Naive thymus-derived CD4-positive, alpha-beta T cell (primary cell): ENCODE measurements at places on chromosomes 11 and 22. TPM values are rescaled to one million over a fixed set of nuclear protein-coding genes. Genes with fewer than 3 reads are reported as not detected.

- DNase-seq: no peak
These were observed 87.4 kb upstream of the LRRC55 start for GRCh38 chr11:57094181-57094935.

DNA sequence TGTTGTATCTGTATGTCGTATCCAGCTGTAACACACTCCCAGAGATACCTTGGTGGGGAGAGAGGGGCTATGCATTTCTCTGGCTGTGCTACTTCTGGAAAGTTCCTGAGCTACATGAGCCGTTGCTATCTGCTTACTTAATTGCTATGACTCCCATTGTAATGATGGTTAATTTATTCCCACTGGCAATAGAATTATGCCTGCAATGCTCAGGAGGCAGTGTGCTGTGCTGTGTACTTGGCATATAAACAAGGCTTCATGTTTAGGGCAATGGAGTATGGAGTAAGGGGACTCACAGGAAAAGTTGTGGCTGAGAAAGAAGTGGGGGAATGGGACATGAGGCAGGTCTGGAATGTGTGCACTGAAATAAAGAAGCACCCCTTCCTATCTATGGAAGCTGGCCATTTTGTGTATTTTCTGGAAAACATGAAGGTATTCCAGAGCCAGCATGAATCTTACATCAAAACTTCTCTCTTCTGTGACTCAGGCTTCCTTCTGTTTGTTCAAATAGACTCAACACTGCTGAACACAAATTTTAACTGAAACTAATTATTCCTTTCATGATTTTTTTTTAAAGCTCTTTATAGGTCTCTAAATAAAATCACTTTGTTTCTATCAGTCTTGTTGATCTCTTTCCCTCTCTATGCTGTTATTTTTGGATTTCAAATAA, 40.6 kb downstream of the CD44 start:
- DNase-seq: no peak

- DNase-seq: no peak
These were observed 32.1 kb downstream of the ARFGAP2 start for GRCh38 chr11:47144541-47144940.

The RAC2 gene
- total RNA-seq: 292 TPM

DNA sequence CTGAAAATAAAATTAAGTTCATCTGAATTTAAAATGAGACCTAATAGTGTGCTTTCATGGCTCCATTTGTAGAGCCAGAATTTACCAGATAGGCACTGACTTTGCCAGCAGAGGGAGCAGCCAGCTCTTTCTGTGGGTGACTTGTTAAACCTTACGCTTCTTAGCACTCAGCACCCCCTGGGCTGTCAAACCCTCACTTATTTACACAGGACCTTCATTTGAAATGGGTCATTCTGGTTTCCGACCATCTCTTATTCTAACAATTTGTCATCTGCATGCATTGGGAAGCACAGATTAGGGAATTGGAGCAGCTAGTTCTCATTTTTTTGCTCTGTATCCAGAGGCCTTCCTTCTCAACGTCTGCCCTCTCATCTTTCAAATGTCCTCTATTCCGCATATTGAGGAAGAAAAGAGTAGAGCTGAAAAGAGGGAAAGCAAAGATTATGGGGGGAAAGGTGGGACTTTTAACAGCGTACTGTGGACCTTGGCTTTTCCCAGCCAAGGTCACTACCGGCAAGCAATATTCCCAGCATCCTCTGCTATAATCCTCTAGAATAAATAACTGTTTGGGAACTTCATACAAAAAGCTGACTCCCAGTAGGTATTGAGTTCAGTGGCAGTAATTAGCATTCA, 3.1 kb downstream of the ASRGL1 start:
- DNase-seq: peak; percentile 47

The PAMR1 gene
- not detected for total RNA-seq

DNA sequence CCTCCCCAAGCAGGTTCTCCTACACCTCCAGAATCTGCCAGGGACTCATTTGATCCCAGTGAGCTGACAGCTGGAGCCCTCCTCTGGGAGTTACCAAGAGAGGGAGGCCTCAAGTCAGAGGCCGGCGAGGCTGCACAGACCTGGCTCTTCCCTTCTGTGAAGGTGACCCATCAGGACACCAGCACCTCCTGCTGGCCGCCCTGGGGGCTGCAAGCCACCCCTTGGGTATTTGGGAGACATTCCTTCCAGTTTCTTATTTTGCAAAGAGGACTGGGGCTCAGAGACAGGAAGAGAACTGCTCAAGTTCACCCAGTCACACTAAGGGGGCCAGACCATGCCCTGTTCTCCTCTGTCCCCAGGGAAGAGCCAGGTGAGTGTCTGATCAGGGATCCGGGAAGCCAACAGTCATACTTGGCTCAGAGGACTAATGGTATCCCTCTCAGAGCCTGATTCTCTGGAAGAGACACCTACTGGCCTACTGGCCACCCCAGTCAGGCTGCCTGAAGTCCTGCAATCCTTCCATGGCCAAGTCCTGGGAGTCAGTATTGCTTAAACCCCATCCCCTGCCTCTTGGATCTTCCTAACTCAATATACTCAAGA, 40.5 kb upstream of the RIC3 start:
- DNase-seq: no peak

DNA sequence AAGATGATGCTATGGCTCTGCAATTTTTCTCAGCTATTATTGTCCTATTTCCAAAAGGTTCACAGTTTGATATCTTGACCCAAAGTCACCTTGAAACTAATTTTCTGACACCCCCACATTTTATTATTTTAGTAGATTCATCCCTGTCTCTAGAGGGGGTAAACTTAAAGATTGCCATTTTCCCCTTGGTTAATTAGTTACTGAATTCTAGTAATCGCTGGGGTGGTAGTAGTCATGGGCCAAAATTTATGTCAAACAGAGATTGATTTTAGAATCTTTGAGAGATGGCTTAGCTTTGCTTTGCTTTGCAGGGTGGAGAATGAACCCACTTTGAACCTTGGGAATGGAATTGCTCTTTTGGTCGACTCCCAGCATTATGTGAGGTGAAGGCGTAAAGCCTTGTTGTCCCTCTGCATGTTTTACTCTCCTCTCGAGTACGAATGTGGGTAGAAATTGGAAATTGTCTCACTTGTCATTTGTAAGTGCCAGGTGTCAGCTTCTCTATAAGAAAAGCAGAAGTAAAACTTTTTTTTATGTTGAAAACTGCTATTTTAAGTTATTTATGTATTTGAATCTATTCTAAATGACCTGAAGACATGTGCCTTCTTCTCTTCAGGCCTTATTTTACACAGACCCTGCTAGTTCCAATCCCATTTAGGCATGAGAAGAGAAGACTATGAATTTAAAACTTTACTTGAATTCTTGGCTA, 42.4 kb upstream of the RCE1 start:
- DNase-seq: no peak

The PKDREJ gene
- not detected for total RNA-seq

DNA sequence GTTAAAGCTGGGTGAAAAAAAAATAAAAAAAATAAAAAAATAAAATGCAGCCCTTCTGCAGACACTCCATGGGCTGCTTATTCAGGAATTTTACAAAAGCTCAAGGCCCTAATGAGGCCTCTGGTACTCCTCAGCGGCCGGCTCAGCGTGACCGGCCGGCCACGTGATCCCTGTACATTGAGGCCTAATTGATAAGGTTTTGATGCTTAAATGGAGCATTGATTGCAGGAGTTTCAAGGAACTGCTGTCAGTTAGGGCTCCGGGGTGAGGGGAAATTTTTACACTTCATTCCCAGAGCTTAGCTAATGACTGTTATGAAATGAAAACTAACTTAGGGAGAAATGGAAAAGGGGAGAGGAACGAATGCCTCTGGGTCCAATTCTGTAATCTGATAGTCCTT, 368.8 kb upstream of the KIRREL3 start:
- DNase-seq: no peak

DNA sequence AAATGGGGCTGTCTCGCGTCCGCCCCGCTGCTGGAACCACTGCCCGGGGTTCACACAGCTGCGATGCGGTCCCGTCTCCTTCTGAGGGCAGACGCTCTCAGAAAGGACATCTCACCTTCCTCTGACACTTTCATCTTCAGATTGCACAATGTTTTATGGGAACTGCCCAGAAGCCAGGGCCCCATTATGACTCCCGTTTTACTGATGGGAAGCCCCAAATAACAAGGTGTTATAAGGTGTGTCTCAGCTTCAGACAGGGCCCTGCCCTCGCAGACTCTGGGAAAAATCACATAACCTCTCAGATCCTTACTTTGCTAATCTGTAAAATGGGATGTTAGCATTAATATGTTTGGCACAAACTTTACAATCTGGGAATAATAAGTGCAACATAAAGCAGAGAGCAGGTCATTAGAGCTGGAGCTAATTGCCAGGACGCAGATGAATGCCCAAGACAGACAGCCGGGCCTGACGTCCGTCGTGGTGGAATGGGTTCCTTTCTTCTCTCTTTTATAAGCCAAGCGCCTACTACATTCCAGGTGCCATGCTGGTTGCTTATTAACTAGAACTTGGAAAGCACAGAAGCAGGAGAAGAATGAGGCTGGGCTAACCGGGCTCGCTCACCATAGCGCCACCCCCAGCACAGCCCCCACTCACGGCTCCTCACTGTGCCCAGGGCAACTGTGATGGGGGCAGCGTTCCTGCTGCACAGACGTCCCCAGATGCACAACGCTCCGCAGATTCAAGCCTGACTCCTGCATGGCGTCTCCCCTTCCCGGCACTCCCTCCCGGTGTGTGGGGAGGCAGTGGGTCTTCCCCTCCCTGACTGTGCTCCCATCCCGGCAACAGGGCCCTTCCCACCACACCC, 43.8 kb downstream of the TRMU start:
- no peak for DNase-seq

DNA sequence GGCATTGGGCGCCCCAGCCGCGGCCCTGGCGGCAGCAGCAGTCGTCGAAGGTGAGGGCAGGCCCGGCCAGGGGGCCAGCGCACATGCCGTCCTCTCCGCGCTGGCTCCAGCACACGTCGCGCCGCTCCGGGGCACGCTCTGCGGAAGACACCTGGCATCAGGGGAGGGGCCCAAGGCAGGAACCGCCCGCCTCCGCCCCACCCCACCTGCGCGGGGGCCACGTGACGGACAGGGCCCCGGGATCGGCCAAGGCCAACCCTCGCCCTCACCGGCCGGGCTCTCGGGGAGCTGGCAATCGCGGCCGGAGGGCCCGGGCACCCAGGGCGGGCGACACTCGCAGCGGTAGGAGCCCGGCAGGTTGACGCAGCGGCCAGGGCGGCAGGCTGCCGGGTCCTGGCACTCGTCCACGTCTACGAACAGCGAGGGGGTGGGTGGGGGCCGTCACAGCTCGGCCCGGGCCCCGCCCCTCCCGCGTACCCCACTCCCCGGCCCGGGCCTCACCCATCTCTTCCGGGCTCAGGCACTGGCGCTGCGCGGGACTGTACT, 14.9 kb downstream of the SCYL1 start:
- no peak for DNase-seq

DNA sequence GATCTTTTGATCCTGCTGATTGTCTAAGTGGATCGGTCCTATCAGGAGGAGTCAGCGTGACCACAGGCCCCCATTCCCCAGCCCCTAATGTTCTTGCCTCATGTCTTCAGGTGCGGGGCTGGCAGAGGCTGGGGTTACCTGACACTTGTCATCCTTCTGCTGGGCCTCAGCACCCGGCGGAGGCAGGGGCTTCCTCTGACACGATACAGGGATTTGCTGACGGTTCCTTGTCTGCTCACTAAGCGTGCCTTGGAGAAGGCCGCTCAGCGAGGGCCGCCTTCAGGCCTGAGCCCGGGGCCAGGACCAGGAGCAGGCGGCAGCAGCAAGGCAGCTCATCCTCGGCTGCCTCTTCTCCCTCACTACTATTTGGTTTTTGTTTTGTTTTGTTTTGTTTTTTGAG, 45.7 kb upstream of the KCNQ1OT1 start:
- no peak for DNase-seq

The SPDYC gene
- not detected for total RNA-seq

- no peak for DNase-seq
These were observed 419.5 kb upstream of the TENM4 start for GRCh38 chr11:79860336-79860735.

The HOATZ gene
- not detected in 2 replicates for total RNA-seq

GRCh38 chr11:18056561-18057181, 10.6 kb upstream of the TPH1 start:
- no peak for DNase-seq

GRCh38 chr11:103892603-103893002, 143.8 kb upstream of the DDI1 start:
- no peak for DNase-seq

DNA sequence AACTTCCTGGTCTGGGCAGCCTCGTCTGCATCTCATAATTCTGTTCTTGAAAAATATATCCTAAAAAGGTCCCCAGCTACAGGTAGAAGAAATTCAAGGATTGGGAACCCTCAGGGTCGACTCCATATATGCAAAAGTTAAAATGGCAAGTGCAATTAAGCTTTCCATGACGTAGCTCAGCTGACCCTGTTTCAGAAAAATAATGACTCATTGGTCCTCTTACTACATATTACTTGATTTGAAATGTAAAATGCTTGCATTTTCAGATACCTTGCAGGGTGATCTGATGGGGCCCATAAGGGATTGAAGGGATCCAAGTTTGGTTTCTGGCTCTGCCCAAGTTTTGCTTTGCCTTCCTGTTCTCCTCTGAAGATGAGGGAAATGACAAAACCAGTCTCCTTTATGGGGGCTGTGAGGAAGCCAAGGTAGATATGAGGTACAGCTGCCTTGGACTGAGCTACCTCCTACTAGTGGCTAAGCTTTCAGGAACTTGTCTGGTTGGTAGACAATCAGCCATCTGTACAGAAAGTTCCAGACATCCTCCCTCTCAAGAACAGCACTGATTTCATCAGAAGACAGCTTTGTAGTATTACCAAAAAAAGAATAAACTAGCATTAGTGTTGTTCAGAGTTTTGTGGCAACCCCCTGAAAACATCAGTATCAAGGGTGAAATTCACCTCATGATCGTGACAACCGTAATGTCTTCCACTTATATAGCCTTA, 177.3 kb downstream of the DBX1 start:
- no peak for DNase-seq

GRCh38 chr22:50483106-50483505, 1.8 kb downstream of the ADM2 start:
- no peak for DNase-seq

DNA sequence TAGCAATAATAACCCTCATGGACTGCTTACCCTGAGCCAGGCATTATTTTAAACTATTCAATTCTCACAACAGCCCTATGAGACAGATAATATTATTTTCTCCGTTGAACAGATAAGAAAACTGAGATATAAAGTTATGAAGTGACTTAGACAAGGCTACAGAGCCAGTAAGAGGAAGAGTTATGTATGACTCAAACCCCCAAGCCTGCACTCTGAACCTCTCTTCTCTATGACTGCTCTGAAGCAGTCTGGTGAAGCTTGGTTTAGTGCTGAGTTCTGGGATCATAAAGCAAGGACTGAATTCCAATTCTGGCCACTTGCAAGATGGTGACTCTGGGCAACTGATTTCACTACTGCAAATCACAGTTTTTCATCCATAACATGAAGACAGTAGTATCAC, 34.5 kb downstream of the TNKS1BP1 start:
- no peak for DNase-seq

The SCGB1D2 gene
- total RNA-seq: not detected

The GAB2 gene
- total RNA-seq: 2.5 TPM

DNA sequence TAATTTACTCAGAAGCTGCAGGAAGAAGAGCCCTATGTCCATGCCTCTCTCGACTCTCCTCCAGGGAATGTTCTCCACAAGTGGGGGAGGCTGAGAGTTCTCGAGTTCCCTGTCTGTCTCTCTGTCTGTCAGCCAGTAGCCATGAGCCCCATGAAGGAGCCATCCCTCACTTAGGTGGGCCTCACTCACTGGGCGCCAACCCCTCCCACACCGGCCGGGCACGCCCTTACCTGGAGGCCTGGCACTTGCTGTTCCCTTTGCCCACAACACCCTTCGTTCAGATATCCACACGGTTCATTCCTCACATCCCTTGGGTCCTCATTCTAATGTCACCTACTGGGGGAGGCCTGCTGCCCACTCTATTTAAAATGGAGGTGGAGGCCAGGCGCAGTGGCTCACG, 14.2 kb upstream of the IL10RA start:
- DNase-seq: no peak
